Activated CD4-positive, alpha-beta memory T cell treated with anti-CD3 and anti-CD28 coated beads, Interleukin-2, amount 10 ng/mL, durations not matched to agents 7 days and 5 days (primary cell): ENCODE measurements at places on chromosomes 16 and 17. TPM values are rescaled to one million over a fixed set of nuclear protein-coding genes. Genes with fewer than 3 reads are reported as not detected.

GRCh38 chr16:57300387-57301125, 16.1 kb upstream of the PLLP start:
- DNase-seq: peak; percentile 99

Gene PITPNM3
- total RNA-seq: 0.63 TPM

DNA sequence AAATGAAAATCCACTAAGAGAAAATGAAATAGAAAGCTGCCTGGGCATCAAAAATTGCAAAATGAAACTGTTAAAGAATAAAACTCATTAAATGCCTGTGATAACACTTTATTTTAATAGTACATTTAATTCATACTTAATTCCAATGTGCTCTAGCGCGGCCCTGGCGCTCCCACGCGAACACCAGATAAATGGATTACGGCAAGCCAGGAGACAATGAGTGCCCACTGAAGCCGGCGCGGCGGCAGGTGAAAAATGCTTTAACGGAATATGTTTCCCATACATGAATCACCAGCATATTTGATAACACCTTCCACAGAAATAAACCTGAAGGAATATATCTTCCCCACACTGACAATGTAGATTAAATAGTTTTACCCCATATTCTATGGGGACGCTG, 245.5 kb downstream of the RBFOX3 start:
- DNase-seq: no peak

DNA sequence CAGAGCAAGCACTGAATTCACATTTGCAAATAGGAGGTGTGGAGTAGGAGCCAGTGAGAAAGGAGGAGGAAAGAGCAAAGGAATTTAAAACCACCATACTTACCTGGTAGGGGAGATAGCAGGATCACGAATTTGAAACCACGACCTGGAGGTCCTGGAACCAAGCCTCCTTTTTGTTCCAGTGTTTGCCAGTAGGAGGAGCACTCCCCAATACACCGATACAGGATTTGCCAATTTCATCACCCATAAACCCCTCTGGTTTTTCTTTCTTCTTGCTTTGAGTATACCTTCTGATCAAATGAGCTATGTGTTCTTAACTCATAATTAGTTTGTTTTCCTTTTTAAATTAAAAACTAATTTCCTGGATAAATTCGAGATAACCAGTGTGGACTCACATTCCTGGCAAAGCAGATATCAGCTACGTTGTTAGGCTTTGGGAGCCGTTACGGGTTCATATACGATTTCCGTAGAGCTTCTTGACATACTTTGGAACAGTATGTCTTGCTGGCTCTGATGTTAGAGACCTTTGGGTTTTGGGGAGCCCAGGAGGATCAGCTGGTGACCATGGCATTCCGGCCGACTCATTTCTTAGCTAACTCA, 22.7 kb downstream of the BCO1 start:
- DNase-seq: peak; percentile 17
